NCI-H2081 treated with DMSO at 0.1 percent for 48 hours (cell line): ENCODE measurements at places on chromosomes 3 and 15.
A peak's percentile ranks its signal among the peaks of the same experiment; 100 is the strongest.

GRCh38 chr3:108242776-108243175 lies 20.6 kb upstream of the IFT57 start:
- DNase-seq, result no peak

DNA sequence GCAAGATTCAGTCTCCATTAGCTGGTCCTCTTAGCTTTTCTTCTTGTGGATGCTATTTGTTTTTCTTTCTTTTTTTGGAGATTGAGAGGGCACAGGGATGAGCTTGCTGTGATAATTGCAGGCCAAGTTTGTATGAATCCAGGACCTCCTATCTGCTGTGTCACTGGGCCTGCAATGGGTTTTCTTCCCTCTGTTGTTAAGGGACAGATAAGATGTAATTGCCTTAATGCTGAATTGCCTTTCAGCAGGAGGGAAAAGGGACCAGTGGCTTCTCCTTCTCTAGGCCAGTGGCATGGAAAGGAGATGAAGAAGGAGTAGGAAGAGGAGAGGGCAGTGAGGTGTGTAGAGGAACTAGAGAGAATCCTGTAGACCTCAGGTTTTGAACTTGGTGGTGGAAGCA lies 29.9 kb downstream of the PTPRG start:
- DNase-seq, result no peak

- no peak for DNase-seq
Observed at GRCh38 chr15:98955961-98956723, 51.5 kb downstream of the PGPEP1L start.

DNA sequence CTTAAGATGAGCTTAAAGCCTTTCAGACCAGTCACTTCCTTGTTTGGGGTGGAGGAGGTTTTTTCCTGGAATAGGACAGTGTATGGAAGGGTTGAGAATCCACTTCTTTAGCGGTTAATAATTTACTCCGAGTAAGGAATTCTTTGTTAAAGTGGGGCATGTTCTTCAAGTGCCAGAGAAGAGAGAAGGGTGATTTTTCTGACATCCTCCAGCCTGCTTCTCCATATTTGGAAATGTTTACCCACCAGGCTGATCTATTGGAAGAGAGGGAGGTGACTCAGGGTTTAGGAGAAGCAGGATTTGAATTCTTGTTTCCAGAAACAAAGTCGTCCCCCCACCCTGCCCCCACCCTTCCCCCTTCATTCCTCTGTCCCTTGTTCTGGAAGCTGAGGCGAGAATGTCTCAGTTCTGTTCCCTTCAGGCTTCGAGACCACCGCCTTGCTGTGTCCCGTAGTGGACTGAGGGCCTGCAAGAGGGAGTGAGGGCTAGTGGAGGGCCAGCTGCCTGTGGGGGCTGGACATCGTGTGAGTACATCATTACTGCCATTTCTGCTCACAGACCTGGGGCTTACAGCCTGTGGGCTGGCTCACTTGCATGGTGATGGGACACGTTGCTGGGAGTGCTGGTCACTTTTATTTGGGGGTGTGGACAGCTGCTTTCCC lies 58.5 kb downstream of the LPP start:
- DNase-seq, result no peak

- DNase-seq, result no peak
Observed at GRCh38 chr3:18370672-18371071, 54.5 kb downstream of the SATB1 start.

DNA sequence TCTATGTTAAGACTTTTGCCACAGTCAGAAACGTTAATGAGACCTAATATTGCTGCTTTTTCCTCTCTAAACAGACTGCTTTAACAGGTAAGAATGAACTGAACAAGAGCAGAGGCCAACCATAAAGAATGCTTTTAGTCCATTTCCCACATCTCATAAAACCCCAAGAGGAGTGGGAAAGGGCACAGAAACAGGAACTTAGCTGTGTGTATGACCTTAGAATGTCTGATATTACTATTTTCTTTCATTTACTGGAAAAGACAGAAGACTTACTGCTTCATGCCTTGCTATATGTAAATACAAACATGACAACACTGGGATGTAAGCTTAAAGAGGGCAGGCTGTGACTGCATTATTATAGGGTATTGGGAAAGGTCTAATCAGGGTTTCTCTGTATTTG lies 115.0 kb downstream of the ISL2 start:
- DNase-seq, result no peak

DNA sequence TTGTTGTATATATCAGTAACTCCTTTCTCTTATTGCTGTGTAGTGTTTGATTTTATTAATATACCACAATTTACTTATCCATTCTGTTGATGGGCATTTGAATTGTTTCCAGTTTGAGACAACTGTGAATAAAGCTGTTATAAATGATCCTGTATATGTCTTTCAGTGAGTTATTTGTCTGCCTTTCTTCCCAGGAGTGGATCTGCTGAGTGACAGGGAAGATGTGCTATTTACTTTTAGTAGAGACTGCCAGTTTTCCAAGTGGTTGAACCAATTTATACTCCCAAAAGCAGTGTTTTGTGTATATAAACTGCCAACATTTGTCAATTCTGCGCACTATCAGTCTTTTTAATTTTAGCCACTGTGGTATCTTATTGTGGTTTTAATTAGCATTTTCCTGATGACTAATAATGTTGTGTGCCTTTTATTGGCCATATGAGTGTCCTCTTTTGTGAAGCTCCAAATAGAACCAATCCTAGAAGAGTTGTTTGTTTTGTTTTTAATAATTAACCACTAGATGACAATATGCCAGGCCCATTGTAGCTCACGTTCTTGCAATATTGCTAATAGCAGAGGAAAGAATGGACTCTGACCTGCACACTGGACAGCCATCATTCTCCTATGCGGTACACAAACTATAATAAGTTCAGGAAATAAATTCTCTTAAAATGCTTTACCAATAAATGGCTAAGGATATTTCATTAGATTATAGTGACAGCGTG lies 25.3 kb downstream of the TRANK1 start:
- DNase-seq, result no peak

GRCh38 chr3:128466840-128467541 lies at the start of gene DNAJB8:
Gene DNAJB8, minus strand, starts transcription at chr3:128466890. Its CDS starts 3,645 bp downstream, at chr3:128463245.
- DNase-seq, result no peak

DNA sequence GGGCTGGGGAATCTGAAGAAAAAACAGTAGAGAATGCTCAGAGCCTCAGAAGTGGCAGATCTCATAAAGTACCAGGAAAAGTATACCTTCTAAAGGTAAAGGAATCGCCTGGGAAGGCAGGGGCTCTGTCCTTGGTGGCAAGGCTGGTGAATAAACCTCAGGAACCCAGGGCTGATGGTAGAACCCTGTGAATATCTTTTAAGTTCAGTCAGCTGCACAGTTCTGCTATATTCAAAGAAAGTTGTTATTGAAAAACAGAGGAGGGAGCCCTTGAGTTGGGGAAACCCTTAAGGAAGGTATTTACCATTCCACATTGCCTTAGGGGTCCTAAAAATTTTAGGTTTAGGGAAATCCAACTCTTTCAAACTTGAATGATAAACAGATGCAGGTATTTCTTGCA lies 31.2 kb downstream of the ZPLD1 start:
- no peak for DNase-seq

- no peak for DNase-seq
Observed at GRCh38 chr3:162082516-162082915, 585.9 kb downstream of the OTOL1 start.

- no peak for DNase-seq
Observed at GRCh38 chr15:92582206-92582605, 73.4 kb downstream of the FAM174B start.

DNA sequence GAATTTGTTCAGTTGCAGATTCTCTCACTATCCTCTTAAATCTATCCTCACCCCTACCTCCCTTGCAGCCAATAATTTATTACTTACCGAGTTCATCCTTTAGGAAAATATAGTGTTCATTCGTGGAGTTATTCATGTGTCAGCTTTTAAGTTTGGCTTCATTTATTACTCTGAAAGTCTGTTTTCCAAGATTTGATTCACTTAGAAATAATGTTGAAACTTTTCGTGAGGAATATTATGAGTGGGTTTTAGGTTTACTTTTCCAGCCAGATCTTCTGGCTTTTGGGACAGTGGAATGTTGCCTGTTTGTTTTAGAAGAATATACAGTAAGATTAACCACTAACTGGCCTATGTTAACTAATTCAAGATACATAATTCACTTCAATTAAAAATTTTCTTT lies 161.0 kb upstream of the CGNL1 start:
- DNase-seq, result no peak

DNA sequence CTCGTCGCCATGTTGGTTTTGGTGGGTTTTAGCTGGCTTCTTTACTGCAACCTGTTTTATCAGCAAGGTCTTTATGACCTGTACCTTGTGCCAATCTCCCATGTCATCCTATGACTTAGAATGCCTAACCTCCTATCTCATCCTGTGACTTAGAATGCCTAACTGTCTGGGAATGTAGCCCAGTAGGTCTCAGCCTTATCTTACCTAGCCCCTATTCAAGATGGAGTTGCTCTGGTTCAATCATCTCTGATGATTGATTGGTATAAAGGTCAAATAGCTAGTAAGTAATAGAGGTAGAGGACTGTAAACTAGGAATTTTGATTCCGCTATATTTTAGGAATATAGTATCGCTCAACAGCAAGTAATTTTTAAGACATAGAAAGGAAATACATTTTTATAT lies 1.3 kb upstream of the ACKR2 start:
- DNase-seq, result no peak

- peak; percentile 66 for DNase-seq
Observed at GRCh38 chr15:69996321-69997160, 101.2 kb downstream of the TLE3 start.

- no peak for DNase-seq
Observed at GRCh38 chr3:146536681-146537080, 7.7 kb downstream of the PLSCR1 start.

DNA sequence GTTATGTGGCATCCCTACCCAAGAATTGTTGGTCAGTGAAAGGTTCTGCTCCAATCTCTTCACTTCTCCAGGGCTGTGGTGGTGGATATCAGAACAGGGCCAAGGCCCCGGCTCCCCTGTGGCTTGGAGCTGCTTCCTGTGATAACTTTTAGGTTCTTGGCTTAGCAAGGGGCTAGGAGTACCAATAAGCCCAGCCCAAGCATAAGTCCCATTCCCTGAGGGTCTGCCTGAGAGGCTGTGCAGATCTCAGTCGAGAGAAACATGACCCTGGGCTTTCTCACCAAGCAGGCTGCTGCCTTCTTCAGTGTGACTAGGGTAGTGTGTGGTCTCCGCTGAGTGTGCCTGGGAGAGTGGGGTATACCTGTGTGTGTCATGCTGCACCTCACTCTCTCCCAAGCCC lies 7.1 kb downstream of the CLK3 start:
- no peak for DNase-seq

- no peak for DNase-seq
Observed at GRCh38 chr15:65223996-65224395, 12.7 kb upstream of the CILP start.

GRCh38 chr3:79947469-79947868 lies 179.7 kb upstream of the ROBO1 start:
- DNase-seq, result no peak

DNA sequence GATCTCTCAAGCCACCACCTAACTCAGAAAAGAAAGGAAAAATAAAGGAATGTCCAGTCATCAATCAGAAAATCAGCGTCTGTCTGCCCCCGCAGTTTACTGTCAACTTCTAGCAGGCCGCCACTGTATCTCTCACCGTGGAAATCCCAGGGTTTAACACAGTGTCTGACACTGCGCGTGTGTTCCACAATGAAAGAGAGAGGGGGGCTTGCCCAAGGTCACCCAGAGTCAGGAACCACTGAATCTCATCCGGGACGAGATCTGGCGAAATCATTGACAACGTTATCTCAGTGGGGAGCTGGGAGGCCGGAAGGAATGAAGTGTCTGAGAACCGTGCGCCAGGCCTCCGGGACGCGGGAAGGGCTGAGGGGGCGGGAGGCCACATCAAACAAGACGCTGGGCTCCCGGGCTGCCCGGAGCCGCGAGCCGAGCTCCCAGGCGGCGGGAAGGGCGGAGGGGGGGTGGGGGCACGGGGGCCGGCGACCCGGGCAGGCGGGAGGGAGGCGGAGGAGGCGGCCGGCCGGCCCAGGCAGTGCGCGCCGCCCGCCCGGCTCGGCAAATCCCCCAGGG lies 2.2 kb upstream of the HES1 start:
- no peak for DNase-seq

DNA sequence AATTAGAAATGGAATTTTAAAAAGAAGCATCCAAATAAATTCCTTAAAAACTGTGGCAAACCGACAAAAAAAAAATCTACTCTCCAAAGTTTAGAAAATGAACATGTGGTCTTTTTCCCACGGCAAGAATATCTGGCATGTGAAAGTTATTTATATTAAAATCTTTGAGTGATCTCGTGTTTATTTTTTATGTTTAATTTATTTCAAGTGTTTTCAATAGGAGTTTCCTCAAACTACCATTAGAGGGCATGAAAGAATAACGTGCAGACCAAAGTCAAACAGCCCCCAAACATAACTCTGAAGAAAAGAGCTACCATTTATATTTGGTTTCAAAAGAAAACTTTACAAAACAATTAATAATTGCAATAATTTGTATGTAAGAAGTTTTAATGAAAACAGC lies 286.4 kb downstream of the ZIC4 start:
- DNase-seq, result no peak

GRCh38 chr3:46909535-46910161 lies 32.1 kb downstream of the PTH1R start:
- peak; percentile 11 for DNase-seq

DNA sequence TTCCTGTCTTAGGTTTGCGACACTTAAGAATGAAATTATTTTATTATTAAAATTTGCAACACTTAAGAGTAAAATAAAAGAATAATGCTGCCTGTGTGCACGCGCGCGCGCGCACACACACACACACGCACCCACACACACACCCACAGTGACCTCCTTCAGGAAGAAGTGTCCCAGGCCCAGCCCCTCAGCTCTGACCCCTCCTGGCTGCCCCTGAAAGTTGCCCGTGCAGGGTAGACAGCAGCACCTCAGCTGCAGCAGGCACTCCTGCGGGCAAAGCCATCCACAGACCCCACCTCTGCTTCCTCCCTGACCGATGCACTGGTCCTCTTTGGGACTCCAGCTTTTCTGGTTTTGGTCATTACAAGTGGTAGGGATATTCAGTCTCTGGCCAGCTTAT lies 478.2 kb downstream of the NTRK3 start:
- no peak for DNase-seq

DNA sequence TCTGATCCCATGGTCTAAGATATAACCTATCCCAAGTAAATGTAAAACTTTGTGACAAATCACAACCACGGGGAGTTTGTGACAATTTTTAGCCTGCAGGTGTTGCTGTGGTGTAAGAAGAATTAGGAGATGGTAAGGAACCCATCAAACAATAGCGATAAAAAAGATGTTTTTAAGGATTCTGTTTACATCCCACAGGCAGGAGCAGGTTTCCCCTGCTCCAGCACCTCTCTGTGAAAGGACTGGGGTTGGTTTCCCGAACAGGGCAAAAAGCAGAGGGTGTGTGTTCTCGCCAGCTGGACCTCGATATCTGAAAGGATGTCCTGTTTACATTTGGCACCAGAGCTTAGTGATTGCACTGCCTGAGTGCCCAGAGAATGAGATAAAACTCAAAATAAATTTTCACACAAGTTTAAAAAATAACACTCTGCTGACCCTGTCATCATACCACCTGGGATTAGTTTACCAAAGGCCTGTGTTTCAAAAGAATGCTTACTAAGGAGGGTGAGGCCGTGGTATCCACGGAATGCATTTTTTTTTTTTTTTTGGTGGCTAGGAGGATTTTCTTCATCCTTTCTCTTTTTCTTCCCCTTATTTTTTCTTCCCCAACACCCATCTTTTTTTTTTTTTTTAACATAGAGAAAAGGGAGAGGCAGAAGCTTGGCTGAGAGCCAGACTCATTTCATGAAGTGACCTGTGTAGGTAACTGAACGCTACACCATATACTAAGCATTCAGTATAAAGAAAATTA lies 151.8 kb upstream of the DPH6 start:
- DNase-seq, result no peak

GRCh38 chr3:67109651-67110204 lies 111.6 kb downstream of the KBTBD8 start:
- DNase-seq, result peak; percentile 3
